Naive B cell (primary cell): ENCODE measurements at places on chromosomes 5 and 9. TPM values are rescaled to one million over a fixed set of nuclear protein-coding genes. Genes with fewer than 3 reads are reported as not detected.

CDK5RAP2 gene
- polyA plus RNA-seq: 34.9 TPM

ANKDD1B gene
- polyA plus RNA-seq: not detected

LCN10 gene
- polyA plus RNA-seq: 79.0 TPM

CER1 gene
- polyA plus RNA-seq: not detected

DNA sequence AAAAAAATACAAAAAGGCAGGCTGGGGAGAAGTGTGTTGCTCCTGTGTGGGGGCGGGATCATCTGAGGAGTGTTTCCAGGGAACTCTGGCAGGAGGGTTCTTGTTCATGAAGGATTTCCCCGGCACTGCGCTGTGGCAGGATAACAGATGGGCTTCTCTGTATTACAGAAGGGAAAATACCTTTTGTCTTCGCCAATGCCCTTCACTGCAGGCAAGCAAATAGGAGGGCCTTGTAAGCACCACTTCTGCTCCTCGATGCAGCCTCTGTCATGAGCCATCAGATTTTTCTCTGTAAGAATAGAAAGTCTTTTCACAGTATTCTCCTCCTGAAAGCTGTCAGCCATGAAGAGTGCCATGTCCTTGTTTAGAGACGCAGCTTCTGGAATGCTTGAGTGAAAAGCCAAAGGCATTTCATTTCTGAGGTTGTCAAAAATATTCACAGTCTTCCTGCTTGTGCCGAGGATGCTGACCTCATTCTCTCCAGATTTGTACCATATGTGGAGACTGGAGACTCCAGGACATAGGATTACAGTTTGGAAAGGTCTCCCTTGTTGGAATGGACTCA is 294.0 kb downstream of the YTHDC2 start:
- H3K27ac ChIP-seq: no peak overlapping the region
- no peaks in the 10 kb centered on the region for H3K36me3 ChIP-seq
- H3K4me1 ChIP-seq: no peaks in the 10 kb centered on the region
- H3K4me3 ChIP-seq: no peak overlapping the region
